ENCODE measurements at places on chromosomes 1 and 21.
A peak's percentile ranks its signal among the peaks of the same experiment; 100 is the strongest.

- no peak for DNase-seq
Measured at GRCh38 chr1:15039017-15039648, 114.4 kb upstream of the TMEM51 start.

GRCh38 chr21:14050121-14050520 lies 160.6 kb downstream of the LIPI start:
- no peak for DNase-seq

- DNase-seq: no peak
Measured at GRCh38 chr1:218815076-218815475, 358.6 kb upstream of the LYPLAL1 start.

GRCh38 chr1:229209386-229209785 lies 61.5 kb upstream of the RAB4A start:
- peak; percentile 19 for DNase-seq

GRCh38 chr1:1048765-1049164 lies 25.3 kb downstream of the RNF223 start:
- DNase-seq: no peak

DNA sequence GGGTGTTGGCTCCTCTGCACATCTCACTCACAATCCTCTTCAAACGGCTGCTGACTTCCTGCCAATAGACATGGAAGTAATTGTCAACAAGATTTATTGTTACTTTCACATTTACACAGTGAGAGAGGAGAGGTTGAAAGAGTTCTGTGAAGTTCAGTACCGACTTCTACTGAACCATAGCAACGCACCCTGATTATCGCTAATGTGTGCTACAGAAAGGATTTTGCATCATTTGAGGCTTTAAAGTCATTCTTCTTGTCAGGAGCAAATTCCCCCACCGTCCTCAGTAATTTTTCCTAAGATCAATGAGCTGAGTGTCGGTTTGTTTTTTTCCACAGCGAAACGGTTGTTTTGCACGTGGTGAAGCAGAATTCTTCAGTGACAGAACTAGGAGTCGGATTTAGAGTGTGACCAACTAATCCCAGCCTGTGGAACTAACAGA lies 361.0 kb downstream of the ADGRL2 start:
- peak; percentile 47 for DNase-seq

DNA sequence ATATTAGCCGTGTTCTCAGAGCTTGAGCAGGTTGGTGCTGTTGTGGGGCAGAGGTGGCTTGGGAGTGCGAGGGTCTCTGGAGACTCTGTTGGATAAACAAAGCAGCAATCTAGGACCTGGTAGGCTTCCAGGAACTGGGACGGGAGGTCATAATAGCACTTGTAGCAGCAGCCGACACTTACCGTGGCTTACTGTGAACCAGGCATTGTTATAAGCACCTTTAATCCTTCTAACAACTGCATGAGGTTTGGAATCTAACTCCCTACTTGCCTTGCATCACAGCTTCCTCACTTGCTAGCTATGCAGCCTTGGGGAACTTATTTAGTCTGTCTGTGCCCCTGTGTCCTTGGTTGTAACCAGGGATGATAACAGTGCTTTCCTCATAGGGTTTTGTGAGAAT lies 94.9 kb downstream of the NAV1 start:
- DNase-seq: no peak

GRCh38 chr1:85087659-85088407 lies 39.5 kb upstream of the MCOLN3 start:
- DNase-seq: no peak

- DNase-seq: peak; percentile 41
Measured at GRCh38 chr1:43522776-43523480, 7.8 kb upstream of the PTPRF start.

DNA sequence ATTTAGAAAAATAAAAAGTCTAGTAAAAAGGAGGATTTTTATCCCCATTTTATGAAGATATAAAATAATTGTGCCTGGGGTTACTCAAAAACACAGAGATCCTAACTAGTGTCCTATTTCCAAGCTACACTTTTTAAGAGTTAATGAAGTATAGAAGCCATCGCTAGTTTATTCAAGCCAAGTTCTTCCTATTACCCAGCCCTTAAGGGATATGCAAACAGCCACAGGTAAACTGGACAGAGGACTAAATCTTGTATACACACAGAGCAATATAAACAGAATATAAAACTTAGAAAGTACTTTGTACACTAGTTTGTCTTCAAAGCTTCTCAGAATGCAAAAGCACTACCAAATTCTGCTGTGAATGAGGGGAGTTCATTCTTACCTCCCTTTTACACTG lies 111.1 kb downstream of the RERE start:
- no peak for DNase-seq

DNA sequence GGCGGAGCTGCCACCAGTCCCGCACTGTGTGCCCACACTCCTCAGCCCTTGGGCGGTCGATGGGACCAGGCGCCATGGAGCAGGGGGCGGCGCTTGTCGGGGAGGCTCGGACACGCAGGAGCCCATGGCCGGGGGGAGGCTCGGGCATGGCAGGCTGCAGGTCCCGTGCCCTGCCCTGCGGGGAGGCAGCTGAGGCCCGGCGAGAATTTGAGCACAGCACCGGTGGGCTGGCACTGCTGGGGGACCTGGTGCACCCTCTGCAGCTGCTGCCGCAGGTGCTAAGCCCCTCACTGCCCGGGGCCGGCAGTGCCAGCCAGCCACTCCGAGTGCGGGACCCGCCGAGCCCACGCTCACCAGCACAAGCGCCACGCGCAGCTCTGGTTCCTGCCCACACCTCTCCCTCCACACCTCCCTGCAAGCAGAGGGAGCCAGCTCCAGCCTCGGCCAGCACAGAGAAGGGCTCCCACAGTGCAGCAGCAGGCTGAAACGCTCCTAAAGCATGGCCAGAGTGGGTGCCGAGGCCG lies 267.7 kb downstream of the RYR2 start:
- no peak for DNase-seq

DNA sequence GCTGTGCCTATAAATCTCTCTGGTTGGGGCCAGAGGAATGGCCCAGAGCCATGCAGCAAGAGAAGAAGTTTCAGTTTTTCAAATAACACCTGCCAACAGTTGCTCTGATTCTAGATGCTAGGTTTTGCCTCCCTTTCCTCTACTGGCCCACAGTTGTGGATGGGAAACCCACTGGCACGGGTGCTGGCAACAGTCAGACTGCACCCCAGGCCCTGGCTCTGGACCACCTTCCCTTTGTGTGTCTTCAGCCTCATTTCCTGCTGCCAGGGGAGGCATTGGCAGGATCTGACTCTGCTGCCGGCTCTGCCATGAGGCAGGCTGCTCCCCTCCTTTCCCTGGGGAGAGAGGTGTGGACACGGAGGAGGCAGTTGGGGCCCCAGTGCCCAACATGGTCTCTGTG lies 142.0 kb downstream of the IGSF21 start:
- no peak for DNase-seq

DNA sequence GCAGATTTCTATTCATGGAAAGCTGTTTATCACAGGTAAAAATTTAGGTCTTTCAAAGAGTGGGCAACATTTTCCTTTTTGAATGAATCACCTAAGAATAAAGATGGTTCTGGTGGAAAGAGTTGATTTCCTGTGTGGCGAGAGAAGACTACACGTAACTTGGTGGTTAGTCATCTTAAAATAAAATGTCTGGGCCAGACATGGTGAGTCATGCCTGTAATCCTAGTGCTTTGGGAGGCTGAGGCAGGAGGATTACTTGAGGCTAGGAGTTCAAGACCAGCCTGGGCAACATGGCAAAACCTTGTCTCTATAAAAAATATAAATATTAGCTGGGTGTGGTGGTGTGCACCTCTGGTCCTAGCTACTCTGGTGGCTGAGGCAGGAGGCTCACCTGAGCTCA lies 65.7 kb downstream of the DISP1 start:
- peak; percentile 45 for DNase-seq

DNA sequence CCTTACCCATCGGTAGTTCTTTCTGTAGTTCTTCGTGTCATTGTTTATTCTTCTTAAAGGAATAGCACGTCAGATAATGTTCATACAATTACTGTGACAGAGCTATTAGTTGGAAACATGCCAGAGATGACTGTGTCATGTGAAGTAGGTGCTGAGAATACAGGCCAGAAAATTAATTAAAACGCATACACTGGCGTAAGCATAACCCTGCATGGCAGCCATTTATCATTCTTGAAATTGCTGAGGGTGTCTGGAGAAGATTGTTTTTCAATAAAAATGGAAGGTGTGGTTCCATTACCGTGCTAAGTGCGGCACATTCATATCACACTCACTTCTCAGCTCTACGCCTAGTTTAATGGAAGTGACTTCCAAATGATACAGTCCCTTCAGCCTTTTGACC lies 7.8 kb downstream of the ETS2 start:
- no peak for DNase-seq

- no peak for DNase-seq
Measured at GRCh38 chr21:40623528-40623927, 223.4 kb downstream of the DSCAM start.

DNA sequence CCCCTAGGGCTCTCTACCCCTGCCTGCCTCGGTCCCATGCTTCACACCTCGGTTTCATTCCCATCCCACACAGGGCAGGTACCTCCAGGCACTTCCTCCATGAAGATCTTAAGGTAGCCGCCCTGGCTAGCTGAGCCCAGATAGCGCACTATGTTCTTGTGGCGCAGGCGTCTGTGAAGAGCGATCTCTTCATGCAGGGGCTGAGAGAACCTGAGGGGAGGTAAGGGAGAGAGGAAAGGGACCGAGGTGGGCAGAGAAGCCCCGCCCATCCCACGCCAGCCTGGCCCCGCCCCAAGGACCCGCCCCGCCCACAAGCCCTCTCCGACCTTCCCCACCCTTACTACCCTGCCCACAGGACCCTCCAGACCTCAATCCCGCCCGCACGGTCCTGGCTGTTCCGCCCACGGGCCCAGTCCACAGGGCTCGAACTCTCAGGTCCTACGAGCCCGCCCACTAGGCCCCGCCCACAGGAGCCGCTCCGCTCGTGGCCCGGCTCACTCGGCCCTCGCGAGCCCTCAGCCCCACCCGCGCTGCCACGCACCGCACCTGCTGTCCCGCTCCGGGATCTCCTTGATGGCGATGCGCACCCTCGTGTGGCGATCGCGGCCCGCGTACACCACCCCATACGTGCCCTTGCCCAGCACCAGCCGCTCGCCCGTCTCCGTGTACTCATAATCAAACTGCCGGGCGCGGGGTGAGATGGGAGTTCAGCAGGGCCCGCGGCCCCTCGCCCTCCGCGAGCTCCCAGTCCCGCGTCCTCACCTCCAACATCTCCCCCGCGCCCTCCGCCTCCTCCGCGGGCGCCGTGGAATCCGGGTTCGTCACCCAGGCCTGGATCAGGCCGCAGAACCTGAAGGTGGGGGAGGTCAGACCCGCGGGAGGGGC lies 6.4 kb downstream of the MAP3K6 start:
- no peak for DNase-seq

DNA sequence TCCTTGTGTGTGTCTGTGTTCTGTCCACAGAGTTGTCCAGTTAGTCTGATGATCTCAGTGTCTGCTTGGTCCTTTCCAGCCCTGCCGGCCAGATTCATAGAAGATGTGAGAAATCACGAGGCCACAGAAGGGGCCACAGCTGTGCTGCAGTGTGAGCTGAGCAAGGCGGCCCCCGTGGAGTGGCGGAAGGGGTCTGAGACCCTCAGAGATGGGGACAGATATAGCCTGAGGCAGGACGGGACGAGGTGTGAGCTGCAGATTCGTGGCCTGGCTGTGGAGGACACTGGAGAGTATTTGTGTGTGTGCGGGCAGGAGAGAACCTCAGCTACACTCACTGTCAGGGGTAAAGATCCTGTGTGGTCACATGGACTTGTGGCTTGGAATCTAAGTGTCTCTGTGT lies 95.8 kb downstream of the OBSCN start:
- DNase-seq: no peak
